ENCODE measurements at places on chromosomes 6 and 20.
A peak's percentile ranks its signal among the peaks of the same experiment; 100 is the strongest.

DNA sequence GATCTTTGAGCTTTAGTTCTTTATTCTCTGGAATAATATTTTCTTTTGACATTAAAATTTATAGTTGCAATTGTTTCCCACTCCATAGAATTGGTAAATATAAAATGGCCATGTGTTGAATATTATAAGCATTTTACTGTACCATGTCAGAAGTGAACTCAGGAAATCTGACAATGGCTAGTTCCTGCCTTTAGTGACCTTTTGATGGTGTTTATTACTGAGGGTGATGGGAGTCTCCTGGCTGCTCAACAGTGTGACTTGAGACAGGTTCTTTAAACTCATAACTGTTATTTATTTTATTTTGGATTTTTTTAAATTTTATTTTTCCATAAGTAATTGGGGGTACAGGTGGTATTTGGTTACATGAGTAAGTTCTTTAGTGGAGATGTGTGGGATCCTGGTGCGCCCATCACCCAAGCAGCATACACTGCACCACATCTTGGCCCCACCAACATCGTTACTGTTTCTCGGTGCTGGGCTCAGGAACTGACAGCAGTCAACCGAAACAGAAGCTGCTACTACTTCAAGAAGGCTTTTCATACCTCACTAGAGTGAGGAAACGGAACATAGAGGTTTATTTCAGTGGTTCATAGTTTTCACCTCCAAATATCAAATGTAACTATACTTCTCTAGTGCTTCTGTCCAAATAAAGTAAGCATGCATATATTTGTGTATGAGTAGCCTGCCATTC lies 90.4 kb downstream of the PLEKHG1 start:
- no peak for DNase-seq

DNA sequence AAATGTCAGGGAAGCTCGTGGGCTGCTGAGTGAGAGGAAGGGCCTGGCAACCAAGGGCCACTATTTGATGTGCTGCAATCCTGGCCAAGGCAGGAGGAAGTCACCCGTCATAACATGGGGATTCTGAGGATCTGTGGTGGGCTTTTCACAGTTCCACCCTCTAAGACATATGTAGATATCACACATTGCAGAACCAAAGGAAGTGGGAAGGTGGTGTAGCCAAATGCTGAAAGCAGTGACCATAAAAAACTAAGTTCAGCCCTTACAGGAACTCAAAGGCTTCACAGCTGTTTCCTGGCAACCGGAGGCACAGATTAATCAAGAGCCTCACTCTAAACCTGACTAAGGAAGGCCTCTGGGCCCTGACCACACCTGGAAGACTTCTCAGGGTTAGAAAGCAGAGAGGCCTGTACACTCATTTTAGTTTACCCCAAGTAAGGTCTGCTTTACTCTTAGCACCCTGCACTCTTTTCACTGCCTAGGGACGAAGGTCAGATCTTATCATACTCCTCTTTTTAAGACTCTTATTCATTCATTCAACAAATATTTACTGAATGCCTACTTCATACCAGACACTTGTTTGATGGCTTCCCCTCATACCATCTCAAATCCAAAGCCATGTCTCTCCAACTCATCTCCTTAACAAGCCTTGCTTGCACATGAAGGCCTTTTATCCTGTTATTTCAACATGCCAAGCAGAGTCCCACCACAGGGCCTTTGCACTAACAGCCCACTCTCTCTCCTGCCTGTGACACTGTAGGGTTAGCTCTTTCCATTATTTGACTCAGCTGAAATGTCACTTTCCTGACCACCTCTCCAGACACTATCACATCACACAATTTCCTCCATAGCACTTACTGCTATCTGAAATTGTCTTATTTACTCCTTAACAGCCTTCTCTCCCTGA lies 2.6 kb downstream of the UBE2V1 start:
- DNase-seq, result peak; percentile 71

- no peak for DNase-seq
Observed at GRCh38 chr20:49313283-49313682, 35.4 kb upstream of the ZNFX1 start.

DNA sequence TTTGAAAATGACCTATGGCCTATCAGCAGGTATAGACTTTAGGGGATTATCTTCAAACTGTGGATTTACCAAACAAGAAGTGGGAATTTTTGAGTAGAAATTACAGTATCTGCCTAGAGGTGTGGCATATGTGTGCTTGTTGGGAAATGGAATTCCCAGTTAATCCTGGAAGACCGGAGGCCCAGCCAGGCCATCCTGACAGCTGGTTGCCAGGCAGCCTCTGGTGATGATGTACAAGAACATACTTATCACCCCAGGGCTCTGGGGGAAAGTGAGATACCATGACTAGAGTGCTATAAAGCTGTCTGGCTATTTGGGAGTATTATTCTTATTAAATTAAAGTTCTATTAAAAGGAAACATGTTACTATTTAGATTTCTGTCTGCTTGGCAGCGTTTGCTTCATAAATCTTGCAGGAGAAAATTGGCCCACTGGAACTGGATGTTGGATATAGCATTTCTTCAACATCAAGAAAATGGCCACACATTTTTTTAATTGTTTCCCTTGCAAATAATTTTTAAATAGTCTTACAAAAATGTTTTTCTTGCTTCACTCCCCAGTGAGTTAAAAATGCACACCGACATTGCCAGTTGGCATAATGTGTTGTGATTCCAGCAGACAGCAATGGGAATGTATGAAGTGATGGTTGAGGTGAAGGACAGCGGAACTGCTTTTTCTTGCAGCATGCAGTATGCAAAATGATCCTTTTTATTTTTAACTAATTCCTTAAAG lies 187.8 kb downstream of the MYLK4 start:
- DNase-seq, result no peak

- DNase-seq, result no peak
Observed at GRCh38 chr6:12149944-12150510, 137.9 kb downstream of the HIVEP1 start.
